ENCODE measurements at places on chromosomes 3 and 15. TPM values are rescaled to one million over a fixed set of nuclear protein-coding genes. Genes with fewer than 3 reads are reported as not detected.

- peak; percentile 12 for DNase-seq
These were observed 116.3 kb downstream of the CLSTN2 start for GRCh38 chr3:140051019-140051957.

- no peak for DNase-seq
These were observed 9.2 kb downstream of the CRTAP start for GRCh38 chr3:33122991-33123390.

DNA sequence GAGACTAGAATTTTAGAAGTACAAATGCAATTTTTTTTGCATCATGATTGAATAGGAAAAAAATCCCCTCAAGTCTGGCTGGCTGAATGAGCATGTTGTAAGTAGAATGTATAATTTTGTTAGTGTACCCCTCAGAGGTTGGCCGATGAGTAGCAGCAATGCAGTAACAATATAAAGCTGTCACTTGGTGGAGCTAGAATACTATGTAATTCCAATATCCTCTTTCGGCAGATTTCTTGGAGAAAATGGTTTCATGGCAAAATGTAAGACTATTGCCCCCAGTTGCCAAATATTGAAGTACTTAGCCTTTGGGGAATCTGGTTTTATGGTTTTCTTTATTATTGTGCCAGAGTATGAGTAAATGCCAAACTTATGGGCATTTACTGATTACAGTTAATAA is 39.8 kb upstream of the SGO1 start:
- no peak for DNase-seq

DNA sequence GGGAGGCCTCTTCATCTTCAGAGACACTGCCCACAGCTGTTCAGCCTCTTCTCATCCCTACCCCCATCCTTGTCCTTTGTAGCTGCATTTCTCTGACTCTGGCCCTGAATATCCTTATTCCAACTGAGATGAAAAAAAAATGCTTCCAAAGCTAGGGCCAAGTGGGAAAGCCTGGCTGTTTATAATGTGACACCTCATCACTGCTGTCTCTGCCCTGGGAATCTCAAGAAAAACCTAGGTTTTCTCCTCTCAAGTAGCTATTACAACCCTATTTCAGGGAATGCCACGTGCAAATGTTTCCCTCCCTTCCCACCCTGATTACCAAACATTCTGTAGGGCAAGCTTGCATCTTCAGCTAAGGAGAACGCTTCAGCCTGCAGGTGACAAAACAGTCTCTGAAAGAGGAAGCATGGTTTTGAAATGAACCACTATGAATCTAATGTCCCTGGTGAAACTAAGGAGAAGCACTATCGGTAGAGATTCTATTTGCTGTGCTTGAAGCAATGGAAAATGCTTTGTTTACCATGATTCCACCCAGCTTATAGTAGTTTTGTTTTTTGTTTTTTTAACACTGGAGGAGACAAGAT is 65.4 kb downstream of the USF3 start:
- no peak for DNase-seq

DNA sequence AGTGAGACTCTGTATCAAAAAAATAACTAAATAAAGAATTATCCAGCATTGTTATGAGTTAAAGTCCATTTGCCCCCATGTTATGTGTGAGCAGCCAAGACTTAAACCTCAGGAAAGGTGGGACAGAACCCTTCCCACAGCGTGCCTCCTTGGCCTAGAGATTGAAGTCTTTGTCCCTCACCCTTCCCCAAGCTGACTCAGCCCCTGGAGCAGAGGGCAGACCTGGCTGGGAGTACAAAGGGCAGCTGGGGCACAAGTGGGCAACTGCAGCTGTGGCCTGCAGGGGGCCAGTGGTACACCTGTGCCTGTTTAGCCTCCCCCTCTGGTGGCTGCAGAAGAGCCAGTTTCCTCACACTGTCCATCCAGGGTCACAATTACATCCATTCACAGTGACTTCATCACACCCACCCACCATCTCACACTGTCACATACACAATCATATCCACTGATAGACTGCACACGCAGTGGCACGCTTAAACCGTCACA is 940 bp upstream of the ACY1 start:
- DNase-seq, result peak; percentile 59

DNA sequence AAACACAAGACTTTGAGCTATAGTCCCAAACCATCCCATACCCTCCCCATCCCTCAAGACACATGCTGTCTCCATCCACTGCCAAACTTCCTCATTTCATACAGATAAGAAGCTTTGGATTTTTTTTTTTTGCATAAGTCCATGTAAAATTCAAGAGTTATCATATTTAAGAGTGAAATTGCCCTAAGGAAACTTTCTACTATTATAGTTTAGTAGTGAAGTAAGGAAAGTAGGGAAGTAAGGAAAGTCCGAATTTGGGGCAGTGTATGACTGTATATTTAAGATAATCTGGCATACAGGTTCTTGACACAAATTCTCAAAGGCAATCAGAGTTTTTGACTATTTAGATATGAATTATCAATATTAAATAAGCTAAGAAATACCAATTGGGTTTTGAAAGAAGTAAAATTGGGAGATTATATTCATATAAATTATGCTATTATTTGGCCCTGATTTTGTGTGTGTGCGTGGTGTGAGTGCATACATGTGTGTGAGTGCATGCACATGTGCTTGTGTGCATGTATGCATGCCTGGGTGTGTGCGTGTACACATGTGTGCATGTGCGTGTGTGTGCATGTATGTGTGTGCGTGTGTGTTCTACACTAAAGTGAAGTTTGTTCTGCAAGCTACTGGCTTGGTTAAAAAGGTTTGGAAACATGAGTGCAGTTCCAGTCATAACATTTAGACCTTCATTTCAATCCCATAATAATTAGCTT is 83.6 kb upstream of the MBNL1 start:
- no peak for DNase-seq

DNA sequence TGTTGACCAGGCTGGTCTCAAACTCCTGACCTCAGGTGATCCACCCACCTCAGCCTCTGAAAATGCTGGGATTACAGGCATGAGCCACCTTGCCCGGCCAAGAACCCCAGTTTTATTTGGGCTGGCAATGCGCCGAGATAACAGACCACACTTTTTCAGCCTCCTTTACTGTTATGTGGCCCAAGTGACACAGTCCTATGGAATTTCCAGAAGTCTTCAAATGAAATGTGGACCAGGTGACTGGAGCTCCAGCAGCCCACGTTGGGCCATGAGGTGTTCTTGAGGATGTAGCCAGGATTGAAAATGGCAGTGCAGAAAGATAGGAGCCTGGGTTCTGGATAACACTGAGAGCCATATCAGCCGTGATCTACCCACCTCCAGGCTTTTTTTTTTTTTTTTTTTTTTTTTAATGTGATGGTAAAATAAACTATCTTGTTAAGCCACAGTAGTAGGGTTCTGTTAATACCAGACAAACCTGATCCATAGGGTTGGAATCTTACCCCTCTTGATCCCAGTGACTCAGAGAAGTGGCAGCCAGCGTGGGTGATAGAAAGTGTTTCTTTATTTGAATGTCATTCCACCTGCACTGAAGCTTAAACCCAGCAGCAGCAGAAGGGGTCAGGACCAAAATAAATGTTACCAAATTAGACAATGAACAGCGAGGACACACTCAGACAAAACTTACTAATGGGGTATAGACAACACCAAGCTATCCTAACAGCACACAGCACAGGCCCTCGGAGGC is 55.6 kb downstream of the LHFPL4 start:
- DNase-seq, result no peak

GRCh38 chr15:63856711-63857460 is 23.1 kb upstream of the HERC1 start:
- no peak for DNase-seq

DNA sequence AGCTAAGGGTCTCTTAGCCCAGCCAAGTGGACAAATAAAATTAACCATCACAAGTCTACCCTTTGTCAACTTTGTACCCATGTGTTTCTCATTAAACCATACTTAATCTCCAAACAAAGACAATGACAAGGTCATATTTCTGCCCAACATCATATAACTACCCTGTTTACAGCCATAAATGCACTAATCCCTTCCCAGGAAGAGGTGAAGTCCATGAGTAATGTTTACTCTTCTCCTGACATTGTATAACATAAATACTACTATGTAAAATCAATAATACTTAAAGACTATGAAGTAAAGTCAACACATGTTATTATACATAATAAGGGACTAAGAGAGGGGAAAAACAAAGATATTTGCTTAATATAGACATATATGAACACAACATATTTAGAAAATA is 38.5 kb upstream of the FAN1 start:
- no peak for DNase-seq

- no peak for DNase-seq
These were observed 339.7 kb upstream of the NR2F2 start for GRCh38 chr15:95990833-95991232.

DNA sequence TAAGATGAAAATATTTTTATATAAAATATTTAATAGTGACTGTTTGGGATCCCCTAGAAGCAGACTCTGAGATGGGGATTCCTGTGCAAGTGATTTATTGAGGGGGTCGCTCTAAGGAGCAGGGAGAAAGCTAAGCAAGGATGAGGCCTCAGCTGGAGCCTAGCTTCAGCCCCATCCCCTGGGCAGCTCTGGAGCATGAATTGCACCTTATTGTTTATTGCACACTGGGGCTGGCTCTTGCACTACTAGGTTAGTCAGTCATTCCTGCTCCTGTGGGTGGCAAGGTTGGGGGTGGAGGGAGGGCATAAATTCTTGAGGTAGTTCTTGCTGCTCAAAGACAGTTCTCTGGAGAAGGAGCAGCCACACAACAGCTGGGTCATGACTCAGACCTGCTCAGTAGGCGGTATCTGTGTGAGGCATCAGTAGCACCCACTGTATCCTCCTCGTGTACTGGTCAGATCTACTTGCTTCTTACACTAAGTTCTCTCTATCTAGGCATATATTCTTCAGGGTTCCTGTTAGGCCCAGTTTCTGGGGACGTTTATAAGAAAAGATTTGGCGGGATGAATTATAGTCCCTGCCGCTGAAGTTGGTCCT is 27.2 kb upstream of the TNFSF10 start:
- DNase-seq, result no peak

DNA sequence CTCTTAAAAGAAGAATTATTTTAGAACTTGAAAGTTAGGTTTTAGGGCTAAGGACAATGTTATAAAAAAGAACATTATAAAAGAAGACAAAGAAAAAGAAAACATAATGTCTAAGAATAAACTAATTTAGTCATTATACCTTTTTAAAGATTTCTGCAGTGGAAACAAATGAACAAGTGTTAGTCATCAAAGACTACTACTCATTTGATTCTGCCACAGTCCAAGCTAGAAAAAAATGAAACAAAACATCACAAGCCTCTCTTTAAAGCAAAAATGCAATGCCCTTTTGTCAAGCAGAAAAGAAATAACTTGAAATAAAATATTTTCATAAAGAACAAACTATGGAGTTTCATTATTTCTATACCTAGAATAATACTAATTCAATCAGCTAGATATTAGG is 102.0 kb downstream of the TBC1D5 start:
- no peak for DNase-seq

- DNase-seq, result no peak
These were observed 297.2 kb downstream of the FHIT start for GRCh38 chr3:60954048-60954447.

- DNase-seq, result no peak
These were observed 624 bp downstream of the BRK1 start for GRCh38 chr3:10116138-10116460.

DNA sequence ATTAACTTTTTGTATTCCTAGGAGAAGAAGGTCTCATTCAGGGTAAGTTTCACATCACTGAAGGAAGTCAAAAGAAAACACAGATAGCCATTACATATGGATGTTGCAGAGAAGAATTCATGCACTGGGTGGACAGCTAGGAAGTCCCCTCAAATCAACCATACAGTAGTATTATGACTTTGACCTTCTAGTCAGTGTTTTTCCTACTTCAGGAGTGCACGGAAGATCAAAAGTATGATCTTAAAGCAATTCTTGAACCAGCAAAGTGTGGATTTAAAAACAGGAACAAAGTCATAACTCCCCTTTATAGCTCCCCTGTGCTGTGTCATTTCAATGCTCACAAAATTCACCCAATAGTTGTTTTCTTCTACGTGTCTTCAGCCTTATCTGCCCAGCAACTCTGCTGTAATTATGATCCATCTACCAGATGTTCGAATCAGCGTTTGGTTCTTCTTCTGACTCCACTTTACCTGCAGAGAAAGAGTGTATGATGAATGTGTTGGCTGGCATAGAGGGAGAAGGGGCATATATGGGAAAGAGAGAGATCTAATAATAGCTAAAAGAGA is 118.1 kb upstream of the MEIS2 start:
- no peak for DNase-seq

DNA sequence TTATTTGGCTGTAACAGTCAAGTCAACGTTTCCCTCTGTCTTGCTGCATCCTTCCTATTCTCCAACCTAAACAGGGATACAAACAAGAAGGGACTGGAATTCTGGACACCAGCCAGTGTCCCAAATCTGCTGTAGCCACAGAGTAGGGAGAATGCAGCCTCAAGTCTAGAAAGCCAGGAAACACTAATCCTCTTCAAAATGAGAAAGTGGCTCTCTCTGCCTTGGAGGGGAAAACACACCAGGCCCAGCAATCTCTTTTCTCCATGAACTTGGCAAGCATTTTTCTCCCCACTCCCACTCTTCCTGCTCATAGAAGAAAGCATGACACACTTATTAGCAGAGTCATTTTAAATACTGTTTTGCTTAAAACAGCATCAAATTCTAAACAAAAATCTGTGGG is 781.7 kb downstream of the SQOR start:
- DNase-seq, result no peak

DNA sequence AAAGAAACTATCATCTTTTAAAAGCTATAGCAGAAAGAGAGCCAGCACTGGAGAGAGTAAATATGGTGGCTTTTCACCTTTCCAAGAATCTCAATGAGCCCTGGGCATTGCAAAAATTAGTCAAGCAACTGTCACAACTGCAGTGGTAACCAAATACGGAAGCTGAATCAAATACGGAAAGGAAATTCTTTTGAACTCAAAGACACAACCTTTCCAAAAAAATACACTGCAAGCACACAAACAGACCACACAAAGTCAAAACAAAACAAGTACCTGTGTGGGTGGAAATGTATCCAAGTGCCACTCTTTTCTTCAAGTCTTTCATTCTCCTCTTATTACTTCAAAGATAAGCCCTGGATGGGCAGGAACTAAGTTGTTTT is 17.6 kb downstream of the VGLL4 start:
- no peak for DNase-seq

- DNase-seq, result no peak
These were observed 18.2 kb upstream of the ZBTB20 start for GRCh38 chr3:115165266-115165665.

The GASK1A gene
- 16.8 TPM for total RNA-seq

The ADGRG7 gene
- not detected for total RNA-seq

The DUOX1 gene
- total RNA-seq, result 0.66 TPM

The CSK gene
- total RNA-seq, result 15.2 TPM

The P2RY13 gene
- 0.33 TPM for total RNA-seq

The PSTPIP1 gene
- 3.3 TPM for total RNA-seq

The RETNLB gene
- total RNA-seq, result not detected

The NEK10 gene
- total RNA-seq, result 0.78 TPM

The TMPRSS7 gene
- not detected for total RNA-seq

The SLCO2A1 gene
- 17.5 TPM for total RNA-seq

The SV2B gene
- total RNA-seq, result 0.78 TPM

The TMEM108 gene
- total RNA-seq, result 1.6 TPM
